ENCODE measurements at places on chromosomes 7 and 10. TPM values are rescaled to one million over a fixed set of nuclear protein-coding genes. Genes with fewer than 3 reads are reported as not detected.

Gene SPDYE16
- total RNA-seq = 1.8 TPM

DNA sequence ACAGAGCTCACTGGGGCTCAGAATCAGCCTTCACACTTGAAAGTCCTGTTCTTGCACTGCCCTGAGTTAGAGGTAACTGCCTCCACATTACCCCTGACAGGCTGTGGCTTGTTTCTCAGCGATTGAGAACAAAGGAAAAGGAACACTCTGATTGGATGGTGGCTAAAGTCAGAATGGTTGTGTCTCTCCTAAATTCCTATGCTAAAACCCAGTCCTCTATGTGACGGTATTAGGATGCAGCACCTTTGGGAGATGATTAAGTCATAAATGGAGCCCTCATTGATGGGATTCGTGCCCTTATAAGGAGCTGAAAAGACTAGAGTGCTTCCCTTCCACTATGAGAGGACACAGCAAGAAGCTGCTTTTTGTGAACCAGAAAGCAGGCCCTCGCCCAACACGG lies 38.9 kb upstream of the DGKI start:
- DNase-seq = no peak

- DNase-seq = no peak
These were observed 8.9 kb upstream of the TRDMT1 start for GRCh38 chr10:17210361-17210760.

DNA sequence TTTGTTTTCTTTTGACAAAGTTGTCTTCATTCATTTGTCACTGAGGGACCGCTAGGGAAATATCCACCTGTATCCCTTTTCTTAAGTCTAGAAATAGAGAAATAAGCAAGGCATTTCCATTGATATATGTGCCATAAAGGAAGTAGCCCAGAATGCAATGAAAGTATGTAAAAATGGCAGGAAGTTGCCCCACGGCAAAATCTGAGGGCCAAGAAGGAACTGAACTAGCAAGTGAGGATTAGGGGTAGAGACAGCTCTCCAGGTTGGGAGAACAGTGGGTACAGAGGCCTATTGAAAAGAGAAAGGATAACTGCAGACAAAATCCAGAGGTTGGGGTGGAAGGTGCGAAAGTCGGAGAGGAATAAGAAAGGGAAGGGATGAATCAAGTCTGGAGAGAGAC lies 56.6 kb upstream of the TOMM7 start:
- no peak for DNase-seq

Gene GPR85
- total RNA-seq = 7.5 TPM

DNA sequence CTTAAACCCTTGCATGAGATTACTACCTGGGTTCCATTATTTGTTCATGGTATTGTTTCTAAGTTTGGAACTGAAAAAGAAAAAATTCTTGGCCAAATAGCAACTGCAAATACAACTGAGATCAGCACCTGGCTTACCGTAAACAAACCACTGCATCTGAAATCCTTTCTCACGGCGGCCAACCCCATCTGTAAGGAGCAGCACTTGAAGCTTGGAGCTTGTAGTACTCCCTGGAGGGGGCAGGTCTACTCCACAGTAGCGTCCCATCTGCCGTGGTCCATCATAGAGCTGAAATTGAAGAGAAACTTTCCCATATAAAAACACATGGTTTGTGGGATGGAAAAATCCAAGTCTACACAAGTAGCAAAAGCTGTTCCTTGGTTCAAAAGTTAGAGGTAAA lies 109.9 kb downstream of the CUBN start:
- DNase-seq = peak; percentile 57

Gene SLC26A5
- not detected for total RNA-seq

Gene HOXA10
- 14.6 TPM for total RNA-seq

DNA sequence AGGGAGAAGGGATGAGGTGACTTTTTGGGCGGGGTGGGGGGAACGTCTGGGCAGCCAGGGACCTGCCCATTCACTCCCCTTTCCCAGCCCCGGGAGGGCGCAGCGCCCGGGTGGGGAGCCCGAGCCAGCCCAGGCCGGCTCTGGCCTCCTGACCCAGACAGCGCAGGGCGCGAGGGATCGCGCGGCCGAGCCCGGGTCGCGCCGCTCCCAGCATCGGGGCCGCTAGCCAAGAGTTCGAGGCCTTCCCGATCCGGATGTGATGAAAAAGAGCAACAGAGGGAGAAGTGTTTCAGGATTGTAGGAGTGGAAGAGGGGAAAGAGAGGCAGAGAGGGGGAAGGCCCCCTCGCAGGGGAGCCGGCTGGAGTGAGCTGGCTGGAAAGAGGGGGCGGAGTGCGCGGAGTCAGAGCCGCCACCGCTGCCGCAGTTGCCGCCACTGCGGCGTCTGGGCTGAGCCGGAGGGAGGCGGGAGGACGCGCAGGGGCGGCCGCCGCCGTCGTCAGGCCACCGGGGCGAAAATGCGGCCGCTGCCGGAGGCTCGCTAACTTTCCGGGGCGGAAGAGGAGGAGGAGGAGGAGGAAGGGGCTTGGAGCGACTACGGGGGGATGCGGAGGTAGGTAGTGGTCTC lies at the start of gene MDFIC:
TSS of gene MDFIC (plus strand) at position 69 of the 626 bp plus-strand sequence. CDS start 940 bp downstream, outside the sequence.
- peak; percentile 78 for DNase-seq

All from myocyte (in vitro differentiated cells).